ENCODE measurements at places on chromosomes 4 and X.
A peak's percentile ranks its signal among the peaks of the same experiment; 100 is the strongest.

DNA sequence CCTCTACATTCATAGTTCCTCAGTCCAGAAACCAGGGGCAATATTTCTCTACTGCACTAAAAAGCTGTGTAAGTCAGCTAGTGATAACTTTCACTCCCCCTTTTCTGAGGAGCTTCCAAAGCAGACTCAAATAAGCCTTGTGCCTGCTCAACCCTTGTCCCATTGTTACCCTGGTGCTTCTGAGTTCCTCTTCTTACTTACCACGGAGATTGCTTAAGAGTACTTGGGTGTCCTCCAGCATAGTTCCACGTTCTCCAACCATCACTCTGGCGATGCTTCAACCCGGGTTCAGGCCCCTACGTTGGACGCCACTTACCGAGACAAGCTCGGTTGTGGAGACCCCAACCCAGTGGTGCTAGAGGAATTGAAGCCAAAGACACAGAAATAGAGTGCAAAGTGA is 71.6 kb downstream of the ADAM29 start:
- no peak for DNase-seq

DNA sequence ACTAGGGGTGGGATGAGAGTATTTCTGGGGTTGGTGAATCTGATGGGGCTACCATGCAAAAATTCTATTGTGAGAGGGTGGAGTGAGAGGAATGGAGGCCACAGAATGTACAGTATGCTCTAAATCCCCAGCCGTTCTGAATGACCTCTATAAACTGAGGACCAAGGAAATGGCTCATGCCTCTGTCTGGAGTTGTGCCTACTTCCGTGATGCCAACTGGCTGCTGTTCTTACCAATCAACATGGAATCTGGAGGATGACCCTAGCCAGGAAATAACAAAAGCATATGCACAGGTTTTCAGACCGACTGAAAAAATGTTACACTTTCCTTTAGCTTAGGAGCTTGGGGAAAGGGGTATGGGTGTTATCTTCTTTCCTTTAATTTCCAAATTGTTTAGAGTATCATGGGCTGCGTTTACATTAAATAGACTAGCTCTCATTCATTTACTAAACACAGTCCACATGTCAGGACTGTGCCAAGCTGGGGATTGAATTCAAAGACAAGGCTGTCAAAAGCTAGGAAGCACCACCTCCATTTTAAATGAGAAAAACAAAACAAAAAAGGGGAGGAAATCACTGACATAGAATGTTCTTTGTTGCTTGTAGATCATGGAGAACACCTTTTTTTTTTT is 20.2 kb upstream of the CCKAR start:
- peak; percentile 27 for DNase-seq

DNA sequence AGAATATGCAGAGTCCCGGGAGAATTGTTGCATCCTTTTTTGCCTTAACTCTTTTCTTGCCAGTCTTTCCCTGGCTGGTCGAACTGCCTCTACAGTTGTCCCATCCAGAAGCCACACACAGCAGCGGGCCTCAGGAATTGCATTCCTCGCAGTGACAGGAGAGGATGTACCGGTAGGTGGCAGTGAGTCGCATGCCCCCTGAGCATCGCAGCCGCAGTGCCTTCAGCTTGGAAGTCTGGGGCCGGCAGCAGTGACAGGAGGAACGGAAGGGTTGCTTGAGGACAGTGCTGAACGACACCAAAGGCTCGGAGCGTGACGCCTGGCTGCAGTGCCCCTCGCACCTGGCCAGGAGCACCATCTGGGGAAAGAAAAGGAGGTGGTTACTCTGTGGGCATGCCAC is 23.5 kb downstream of the NDP start:
- no peak for DNase-seq

DNA sequence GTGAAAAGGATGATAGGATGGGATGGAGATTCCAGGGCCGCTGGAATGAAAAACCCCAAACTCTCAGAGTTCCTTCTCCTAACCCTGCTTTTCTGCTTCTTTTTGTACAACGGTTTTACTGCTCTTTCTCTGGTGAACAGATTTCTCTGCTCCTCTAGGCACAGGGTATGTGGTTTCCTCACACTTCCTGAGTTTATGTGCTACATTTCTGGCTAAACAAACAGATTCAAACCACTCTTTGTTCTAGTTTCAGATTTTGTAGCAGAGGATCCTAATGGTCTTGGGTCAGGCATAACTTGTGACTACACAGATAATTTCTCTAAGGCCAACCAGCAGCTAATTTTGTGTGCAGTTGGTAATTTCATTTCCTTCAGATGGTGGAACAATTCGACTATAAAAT is 52.6 kb downstream of the OSTC start:
- no peak for DNase-seq
